ENCODE measurements at places on chromosomes 5 and 9.

- DNase-seq, result no peak
Measured at GRCh38 chr5:132546108-132546507, 2.8 kb upstream of the IL5 start.

GRCh38 chr9:108756746-108757490, 98.9 kb downstream of the ACTL7B start:
- no peak for DNase-seq

- no peak for DNase-seq
Measured at GRCh38 chr9:121013911-121014310, 36.2 kb downstream of the C5 start.

DNA sequence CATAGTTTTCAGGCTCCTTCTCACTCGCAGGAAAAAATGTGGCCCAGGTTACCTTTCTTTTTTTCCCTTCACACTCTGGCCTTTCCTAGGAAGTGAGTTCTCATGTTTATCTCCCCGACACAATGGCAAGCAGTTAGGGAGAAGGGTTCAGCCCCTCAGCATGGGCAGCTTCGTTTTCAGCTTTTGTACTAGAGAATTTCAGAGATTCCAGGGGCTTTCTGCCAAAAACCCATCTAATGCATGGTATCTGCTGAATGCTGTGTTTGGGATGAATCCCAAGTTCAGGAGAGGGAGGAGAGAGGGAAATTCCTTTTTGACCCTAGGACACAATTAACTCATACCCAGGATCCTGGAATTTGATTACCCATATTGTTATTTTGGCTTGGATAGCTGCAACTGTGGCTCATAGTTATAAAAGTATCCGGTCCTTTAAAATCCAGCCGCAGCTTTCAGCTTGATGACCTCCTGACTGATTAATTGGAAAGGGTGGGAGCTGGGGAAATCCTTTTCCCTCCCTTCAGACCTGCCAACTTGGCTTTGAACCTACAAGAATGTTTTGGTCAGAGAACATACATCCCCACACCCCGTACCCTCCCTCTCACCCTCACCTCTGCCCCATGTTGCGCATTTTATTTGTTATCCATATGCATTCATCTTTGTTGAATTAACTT, 78.4 kb downstream of the TMEM252 start:
- DNase-seq, result no peak

- DNase-seq, result no peak
Measured at GRCh38 chr5:11650936-11651335, 253.3 kb downstream of the CTNND2 start.

DNA sequence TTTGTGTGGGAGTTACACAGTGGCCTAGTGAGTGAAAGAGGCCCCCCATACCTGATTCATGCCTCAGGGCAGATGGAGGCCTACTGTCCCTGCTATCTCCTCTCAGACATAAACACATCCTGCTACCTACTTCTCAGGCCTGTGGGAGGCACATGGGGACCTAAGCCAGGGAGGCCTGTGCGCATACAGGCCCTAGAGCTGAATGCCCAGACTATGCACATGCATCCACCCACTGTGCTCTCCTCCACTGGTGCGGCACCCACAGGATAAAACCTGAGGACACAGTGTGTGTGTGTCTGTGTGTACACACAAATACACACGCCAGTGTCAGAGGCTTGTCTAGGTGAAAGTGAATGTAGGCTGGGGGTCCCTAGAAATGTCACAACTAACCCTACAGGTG, 1.4 kb downstream of the PAX5 start:
- DNase-seq, result no peak

- DNase-seq, result no peak
Measured at GRCh38 chr5:69217151-69217511, 17.6 kb upstream of the CDK7 start.

DNA sequence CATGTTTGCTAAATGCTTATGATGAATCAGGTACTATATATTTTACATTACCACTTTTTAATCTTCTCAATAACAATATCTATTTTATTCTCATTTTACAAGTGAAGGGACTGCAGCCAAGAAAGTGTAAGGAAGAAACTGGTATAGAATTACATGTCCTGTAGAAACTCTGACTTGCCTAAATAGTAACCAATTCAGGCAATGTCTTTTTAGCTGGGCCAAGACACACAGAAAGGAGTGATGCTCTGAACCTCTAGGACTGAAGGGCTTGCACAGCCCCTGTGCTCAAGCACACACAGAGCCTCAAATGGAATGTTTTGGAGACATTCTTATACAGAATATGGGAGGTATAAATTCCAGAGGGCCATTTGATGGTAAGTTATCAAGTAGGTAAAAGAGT, 286.4 kb upstream of the TNC start:
- no peak for DNase-seq

GRCh38 chr9:16155878-16156277, 603.0 kb downstream of the CCDC171 start:
- DNase-seq, result no peak

DNA sequence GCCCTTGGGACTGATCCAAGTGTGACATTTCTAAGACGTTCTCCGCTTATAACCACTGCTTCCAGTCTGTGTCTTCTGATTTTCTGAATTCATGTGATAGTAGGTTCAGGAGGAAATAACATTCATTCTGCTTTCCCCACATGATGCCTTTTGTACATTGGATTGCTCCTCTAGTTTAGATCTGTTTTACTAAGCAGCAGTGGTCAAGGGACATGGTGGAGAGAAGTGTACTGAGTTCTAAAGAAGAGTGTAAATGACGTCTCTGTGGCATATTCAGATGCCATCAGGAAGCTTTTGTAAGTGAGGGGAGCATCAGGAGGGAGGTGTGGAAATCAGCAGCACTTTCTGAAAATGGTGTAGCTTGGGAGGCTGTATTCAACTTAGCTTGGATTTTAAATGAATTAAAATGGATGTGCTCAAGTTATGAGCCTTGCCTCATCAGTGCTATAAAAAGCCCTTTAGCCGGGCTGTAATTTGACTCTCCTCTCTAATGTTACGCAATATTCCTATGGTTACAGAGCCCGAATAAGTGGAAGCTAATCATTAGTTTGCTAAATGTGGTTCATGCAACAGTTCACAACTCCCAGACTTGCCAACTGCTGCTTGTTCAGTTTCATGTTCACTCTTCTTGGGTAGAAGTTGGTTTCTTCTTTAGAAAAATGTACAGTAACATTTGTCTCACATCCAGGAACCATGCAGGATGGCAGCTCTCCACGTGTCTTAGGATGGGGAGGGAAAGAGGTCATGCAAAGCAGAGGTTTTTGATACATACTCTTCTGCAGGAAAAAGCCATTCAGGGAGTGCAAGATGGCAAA, 281.3 kb downstream of the ARHGAP26 start:
- no peak for DNase-seq

- no peak for DNase-seq
Measured at GRCh38 chr5:83877911-83878706, 157.5 kb upstream of the HAPLN1 start.

All from activated naive CD8-positive, alpha-beta T cell treated with anti-CD3 and anti-CD28 coated beads, Interleukin-2, amount 50 U/mL, for 16 hours (primary cell).